CD4-positive, alpha-beta T cell treated with Interleukin-1 beta for 1 hour (primary cell): ENCODE measurements at places on chromosomes 2 and 18.

- no peak for DNase-seq
Observed at GRCh38 chr2:218635719-218636118, 23.7 kb downstream of the ZNF142 start.

GRCh38 chr18:8695932-8696517 lies 9.3 kb upstream of the MTCL1 start:
- no peak for DNase-seq

DNA sequence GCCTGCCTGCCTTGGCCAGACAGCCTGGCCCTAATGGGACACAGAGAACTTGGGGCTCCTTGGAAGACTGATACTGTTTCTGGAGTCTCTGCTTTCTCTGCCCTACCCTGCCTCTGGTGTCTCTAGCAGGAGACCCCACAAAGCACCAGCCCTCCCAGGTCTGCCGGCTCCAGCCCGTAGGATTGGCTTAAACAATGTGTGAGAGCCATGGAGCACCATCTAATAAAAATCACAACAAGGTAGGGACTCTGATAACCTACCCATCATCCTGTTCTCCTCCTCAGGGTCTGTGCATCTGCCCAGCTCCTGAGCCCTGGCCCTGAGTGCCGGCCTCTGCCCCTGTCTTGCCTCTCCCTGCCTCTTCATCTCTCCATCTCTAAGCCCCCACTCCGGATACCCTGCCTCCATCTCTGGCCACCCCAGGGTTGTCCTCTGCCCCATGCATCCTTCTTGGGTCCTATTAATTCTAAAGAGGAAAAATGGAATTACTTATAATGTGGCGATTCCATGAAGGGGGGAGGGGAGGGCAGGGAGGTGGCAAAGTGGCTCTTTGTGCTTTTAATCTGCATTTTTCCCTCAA lies 1.2 kb upstream of the ECEL1 start:
- no peak for DNase-seq

- DNase-seq, result no peak
Observed at GRCh38 chr2:115369400-115369799, 927.0 kb downstream of the DPP10 start.

- DNase-seq, result no peak
Observed at GRCh38 chr18:1708006-1708405, 803.3 kb downstream of the ADCYAP1 start.

- no peak for DNase-seq
Observed at GRCh38 chr18:50870138-50870845, 8.6 kb upstream of the ME2 start.

DNA sequence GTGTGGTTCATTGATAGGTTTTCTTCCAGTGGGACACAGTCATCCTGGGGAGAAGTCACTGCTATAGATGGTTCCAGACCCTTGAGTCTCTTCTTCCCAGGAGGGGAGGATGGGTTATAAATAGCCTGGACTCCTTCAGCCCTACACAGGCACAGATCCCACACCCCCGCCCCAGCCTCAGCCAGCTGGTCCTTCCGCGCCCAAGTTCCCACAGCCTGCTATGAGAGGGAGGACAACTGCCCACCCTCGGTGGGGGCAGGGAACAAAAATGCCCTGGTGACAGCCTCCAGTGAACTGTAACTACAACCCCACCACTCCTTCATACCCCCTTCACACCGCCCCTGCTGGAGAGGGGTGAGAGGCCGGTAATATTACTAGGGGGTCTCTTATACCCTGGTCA lies 3.2 kb downstream of the ZBTB7C start:
- DNase-seq, result no peak

DNA sequence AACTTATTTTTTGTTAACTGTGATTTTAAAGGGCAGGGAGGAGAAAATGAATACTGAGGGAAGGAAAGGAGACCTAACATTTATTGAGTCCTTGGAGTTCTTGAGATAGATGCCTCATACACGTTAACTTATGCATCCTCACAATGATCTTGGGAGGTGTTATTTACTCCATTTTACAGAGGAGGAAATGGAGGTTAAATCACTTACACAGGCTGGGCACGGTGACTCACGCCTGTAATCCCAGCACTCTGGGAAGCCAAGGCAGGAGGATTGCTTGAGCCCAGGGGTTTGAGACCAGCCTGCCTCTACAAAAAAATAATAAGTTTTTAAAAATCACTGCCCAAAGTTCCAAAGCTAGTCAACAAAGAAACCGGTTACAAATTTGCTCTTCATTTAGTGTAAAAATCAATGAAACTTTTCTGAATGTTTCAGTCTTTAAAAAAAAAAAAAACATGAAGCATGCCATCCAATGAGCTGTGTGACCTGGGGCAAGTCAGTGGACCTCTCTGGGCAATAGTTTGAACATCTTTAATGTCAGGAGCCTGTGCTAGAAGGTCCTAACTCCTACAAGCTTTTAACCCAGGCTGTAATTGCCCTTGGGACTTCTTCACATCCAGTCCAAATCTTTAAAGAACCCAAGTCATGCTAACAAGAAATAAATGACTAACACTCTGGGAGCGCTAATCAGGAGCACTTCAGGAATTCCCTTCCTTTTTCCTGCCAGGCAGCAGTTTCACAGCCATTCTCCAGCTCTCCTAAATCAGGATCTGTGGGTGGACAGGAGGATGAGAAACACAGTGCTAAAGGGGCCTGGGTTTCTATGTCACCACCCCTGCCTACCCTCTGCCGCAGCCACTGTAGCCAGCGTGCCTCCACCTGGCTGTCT lies 176.4 kb downstream of the TMEM247 start:
- no peak for DNase-seq

DNA sequence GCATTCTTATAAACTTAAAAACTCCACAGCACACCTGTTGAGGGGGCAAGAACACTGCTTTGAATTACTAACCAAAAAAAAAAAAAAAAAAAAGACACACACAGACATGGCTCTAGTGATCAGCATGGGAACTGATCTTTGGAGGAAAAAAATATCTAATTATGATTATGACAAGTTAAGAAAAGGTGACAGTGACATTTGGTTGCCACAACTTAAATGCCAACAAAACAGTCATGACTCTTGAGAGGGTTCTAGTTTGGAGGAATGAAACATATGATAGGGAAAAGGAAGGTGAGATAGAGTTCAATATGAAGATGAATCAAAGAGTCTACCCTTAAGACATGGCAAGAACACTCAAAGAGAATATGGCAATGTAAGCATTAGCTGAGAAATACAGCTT lies 20.6 kb downstream of the USP37 start:
- no peak for DNase-seq

DNA sequence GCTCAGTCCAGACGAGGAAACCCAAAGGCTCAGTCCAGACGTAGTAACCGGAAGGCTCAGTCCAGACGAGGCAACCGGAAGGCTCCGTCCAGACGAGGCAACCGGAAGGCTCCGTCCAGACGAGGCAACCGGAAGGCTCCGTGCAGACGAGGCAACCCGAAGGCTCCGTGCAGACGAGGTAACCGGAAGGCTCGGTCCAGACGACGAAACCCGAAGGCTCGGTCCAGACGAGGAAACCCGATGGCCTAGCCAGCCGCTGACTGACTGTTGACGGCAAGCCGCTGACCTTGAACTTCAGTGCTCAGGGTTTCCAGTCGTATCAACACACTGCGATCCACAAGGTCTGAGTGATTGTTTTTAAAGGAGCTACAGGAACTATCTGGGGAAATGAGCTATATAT lies 150.7 kb upstream of the TPO start:
- no peak for DNase-seq
